ENCODE measurements at places on chromosomes 2 and 18.
A peak's percentile ranks its signal among the peaks of the same experiment; 100 is the strongest.

GRCh38 chr2:220994846-220995245 lies 577.3 kb downstream of the EPHA4 start:
- no peak for DNase-seq

DNA sequence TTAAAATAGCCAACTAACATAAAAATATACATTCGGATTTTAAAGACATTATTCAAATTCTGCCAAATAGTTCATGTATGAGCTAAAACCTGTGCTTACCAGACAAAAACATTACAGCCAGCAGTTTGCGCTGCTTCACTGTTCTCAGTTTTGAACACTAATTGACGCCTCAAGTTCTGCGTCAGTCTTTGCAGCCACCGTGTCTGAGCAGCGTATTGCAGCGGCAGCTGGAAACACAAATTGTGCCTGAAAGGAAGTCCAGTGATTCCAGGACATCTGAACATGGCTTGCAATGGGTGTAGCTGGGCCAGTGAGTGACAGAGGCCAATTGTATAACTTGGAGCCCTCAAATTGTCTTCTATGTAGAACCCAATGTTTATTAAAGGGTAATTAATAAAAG lies 267.6 kb downstream of the TFCP2L1 start:
- no peak for DNase-seq

DNA sequence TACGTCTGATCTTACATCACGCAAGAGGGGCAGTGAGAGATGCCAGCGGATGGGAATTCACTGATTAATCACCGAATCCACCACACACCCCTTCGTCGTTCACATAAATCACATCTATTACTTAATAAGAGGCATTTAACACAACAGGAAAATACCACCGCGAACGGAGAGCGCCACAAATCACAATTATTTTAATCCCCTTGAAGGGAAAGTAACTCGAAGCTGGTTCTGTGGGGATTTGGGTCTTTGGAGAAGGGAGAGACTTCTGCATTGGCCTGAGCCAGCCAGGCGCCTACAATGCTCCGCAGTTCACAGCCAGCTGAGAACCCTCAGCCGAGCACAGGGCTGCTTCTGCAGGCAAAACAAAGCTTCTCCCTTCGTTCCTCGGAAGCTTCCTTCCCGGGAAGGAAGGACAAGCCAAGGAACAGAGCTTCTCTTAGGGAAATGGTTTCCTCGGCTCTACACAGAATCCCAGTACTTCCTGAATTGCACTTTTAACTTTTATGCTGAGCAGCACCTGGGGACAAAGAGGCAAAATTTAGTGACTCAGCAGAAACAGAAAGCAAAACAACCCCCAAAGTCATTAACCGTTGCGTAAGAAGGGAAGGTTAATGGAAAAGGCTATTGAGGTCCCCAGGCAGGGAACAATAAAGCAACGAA lies at the start of gene LRP1B:
Gene LRP1B (minus strand): TSS at position 7 of the 660 bp plus-strand sequence. CDS start 287 bp downstream, outside the sequence.
- DNase-seq: peak; percentile 21

DNA sequence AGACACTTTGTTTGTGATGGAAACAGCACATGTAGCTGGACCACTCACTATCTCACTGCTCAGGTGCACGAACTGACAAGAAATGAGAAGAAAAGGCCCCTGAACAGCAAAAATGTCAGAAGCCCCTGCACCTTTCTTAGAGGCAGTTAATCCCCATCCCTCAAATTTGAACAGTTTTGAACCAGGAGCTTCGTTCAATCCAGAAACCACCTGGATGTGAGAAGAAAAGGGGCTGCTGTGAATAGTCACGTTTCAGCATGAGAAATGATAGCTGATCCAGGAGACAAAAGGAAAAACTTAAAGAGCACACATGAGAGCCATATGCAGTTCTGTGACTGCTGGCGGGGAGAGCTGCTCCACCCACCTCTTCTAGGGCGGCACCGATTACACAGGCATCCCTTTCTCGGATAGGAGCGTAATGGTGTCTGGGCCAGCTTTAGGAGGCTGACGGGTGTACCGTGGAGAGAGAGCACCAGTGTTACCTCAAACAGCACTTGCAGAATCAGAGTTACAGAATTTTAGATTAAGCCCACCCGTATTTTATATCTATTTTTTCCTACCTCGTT lies 117.0 kb upstream of the EML6 start:
- no peak for DNase-seq

- DNase-seq: no peak
These were observed 11.4 kb downstream of the GBX2 start for GRCh38 chr2:236156860-236157194.

DNA sequence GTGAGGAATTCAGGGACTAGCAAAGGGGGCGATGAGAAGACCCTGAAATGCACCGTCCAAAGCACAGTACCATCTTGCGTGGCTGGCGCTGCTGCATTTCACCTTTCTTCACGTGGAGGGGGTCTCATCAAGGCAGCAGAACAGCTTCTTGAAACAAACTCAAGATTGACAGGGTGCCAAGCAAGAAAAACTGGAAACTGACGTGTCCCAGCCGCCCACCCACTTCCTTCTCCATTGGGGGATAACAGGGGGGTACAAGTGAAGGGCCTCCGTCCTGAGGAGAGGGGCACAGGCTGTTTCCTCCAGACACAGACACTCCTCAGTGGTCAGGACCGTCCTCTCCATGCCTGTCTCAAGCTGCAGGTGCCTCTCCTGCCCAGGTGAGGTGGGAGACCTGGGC lies 32.5 kb downstream of the HDAC4 start:
- peak; percentile 2 for DNase-seq

DNA sequence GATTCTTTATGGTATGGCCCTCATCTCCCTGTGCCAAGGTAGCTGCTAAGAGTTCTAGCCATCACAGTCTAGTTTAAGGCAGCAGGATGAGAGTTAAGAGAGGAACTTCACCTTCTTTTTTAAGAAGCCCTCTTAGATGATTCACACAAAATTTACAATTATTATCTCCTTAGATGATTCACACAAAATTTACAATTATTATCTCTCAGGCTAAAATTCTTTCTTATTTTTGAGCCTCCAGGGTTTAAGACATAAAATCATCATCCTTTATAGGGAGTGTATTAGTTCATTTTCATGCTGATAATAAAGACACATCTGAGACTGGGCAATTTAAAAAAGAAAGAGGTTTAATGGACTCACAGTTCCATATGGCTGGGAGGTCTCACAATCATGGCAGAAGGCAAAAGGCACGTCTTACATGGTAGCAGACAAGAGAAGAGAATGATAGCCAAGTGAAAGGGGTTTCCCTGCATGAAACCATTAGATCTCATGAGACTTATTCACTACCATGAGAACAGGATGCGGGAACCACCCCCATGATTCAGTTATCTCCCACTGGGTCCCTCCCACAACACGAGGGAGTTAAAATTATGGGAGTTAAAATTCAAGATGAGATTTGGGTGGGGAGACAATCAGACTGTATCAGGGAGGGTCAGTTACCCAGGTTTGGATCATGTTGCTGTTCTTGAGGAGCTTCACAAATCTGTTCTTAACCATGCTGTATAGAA lies 133.0 kb upstream of the MYO3B start:
- no peak for DNase-seq

- DNase-seq: peak; percentile 22
These were observed 15.5 kb downstream of the REG3G start for GRCh38 chr2:79041032-79041448.

DNA sequence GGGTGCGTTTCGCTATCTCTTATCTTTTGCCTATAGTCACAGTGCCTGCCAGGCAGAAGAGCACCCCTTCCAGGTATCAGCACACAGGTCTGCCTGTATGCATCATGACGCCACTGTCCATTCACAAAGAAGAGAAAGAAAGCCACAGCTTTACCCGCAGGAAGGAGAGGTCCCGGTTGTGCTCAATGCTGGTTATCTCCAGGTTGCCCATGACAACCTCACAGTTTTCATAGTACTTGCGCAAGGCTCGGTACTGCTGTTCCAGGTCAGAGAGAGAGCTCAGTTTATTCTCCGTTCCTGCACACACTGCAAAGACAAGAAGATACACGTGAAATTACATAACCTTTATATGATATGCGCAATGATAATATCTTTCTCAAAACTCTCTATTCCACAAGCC lies 414.0 kb downstream of the ERBB4 start:
- peak; percentile 8 for DNase-seq

DNA sequence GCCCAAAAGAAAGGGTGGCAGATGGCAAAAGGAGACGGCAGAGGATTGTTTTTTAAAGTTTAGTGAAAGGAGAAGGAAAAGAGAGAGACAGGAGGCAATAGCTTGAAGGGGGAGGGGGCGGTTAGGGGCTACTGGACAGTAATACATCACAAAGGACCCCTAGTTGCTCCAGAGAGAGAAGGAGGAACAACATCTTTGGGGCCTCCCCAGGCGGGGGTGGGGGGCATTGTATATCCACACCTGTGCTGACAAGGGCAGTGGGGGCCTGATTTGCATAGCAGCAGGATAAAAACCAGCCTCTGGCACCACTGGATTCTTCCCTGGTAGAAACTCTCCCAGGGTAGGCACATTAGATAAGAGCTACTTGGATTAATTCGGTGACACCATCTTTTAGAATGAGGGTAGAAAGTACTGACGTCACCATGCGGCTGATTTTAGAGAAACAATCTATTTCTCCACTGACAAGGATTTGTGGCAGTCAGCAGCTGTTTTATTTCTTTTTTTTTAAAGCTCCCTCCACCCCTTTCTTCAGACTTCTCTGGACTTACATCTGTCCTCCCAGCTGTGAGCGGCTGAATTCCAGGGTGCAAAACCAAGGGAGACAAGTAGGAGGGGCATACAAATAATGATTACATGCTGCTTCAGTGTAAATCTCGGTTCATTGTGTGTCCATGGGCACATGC lies 199.8 kb upstream of the NRP2 start:
- no peak for DNase-seq

DNA sequence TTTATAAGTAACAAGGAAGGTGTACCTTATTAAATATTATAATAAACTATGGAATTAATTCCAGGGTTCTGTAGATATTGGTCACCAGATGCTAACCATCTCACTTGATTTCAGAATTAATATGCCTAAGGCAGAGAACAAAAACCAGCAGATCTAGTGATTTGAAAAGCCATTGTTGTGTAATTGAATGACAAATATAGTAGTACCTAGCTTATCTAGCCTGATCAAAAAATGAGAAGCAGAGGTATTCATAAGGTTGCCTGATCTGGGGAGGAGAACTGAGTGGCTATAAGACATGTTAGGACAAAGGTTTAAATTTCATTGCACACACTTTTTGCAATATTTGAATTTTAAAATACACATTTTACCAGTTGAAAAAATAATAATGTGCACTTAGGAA lies 132.0 kb upstream of the UBE2E3 start:
- no peak for DNase-seq

GRCh38 chr2:69863298-69863697 lies 30.5 kb upstream of the SNRNP27 start:
- DNase-seq: no peak

DNA sequence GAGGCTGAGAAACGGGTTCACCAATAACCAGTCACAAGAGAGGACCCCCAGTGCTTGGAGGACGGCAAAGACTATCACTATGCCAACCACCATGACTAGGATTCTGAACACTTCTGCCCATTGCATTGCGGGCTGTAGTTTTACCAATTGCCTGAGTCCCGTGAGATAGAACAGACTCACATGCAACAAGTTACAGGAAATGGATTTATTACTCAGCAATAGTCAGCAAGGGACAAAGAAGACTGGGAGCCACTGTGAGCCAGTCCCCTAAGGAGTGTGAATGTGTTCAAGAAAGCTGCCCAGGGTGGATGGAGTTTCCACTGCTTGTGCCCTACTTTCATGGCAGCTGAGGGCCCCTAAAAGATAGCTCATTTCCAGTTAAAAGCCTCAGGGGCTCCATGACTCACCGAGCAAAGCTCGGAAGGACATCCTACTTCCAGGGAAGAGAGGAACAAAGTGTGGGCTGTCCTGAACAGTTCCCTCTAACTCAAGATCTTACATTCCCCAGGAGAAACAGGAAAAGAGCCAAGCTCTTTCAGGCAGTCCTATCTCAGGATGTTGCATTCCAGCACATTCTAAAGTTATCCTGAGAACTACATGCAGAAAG lies 54.4 kb downstream of the SLC4A3 start:
- no peak for DNase-seq

DNA sequence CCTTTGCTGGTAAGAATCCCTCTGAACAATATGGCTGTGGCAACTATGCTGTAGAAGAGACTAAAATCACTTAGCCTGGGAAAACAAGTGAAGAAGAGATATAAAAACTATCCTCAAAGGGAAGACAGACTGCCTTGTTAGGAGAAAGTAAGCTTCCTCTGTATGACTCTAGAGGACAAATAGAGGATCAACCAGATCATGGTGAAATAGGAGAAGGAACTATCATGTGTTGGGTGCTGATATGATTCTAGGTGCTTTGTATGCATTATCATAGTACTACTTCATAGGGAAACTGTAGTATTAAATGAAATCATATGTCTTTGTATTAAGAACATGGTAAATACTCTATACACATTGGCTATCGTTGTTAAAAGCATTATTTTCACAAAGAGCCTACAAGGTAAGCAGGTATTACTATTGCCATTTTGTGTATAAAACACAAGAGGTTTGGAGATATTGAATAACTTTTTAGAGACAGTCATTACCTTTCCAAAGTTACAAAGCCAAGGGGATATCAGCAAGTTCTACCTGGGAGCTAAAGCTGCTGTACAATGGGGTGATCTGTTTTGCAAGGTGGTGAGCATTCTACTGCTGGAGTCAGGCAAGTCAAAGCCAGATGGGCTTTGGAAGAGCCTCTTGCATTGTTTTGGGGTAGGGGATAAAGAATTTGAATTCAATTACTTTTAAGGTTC lies 402.6 kb downstream of the ALK start:
- DNase-seq: no peak

DNA sequence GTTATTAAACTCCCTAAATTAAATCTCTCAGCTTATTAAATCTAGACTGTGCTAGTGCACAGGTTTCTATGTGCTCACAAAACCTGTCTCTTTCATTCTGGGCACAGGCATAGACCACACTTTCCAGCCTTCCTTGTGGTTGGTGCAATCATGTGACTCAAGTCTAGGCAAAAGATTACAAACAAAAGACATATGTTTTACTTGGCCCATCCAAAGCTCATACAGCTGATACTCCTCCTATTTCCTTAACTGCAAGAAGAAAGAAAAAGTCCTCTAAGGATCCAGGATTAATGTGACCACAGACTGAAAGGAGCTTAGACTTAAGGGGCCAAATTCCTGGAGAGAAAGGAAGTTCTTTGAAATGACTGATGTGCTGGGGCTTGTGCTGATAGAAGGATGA lies 731.3 kb upstream of the RAB6C start:
- DNase-seq: no peak

DNA sequence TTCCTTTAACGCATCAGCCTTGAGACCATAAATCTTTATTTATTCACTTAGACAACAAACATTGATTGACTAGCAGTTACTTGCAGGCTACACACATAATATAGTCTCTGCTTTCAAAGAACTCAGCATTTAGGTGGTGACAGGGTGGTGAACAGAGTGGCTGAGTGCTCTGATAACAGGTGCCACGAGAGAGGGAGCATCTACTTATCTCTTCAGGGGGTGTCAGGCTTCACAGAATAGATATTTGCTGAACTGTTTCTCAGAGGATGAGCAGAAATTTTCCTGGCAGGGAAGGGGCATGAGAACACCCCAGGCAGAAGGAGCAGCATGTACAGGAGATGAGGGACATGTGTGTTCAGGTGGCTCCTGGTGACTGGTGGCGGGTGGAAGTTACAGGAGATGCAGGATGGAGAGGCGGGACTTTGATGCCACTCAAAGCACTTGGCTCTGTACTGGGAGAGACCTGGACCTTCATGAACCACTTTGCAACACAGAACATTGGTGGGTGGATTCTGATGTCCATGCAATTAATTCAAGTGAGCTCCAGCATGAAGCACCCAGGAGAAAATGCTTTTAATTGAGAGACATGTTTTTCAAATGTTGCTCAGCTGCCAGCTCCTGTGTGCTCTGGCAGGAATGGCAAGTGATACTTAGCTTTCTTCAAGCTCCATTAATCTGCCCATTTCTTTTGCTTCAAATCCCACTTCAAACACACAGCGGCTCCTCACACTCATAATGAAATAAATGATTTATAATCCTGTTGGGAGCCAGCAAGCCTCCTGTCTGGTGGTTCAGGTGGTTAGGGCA lies 248.9 kb downstream of the MYCN start:
- DNase-seq: no peak

All from body of pancreas (tissue), 4 donors.